ENCODE measurements at places on chromosomes 1 and 21.

DNA sequence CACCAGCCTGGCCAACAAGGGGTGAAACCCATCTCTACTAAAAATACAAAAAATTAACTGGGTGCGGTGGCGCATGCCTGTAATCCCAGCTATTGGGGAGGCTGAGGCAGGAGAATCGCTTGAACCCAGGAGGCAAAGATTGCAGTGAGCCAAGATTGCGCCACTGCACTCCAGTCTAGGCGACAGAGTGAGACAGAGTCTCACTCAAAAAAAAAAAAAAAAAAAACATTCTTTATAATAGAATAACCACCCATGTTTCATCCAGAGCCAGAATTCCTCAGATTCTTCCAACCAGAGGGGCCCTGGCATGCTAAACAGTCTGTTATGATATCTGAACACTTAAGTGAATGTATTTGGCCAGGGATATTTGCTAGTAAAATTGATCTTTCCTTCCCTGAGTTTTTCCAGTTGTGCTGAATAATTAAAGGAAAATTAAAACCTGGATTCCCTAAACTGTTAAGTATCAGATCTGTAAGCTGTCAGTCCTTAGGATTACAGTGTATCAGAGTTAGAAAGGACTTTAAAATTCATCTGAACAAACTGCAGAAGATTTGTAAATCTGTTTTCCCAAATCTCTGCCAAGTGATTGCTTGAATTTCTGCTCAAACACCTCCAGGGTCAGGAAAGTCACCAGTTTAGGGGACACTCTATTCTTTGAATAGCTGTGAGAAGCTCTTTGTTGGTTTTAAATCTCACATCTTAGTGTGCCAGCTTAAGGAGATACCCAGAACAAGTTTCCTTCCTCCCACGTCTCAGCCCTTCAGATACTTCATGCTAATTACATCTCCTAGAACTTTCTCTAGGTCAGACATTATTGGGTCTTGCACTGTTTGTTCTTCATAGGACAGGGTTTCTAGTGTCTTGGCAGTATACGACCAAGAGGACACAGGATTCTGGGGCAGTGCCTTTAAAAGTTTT, 84.6 kb upstream of the BMP8A start:
- no peak for DNase-seq

DNA sequence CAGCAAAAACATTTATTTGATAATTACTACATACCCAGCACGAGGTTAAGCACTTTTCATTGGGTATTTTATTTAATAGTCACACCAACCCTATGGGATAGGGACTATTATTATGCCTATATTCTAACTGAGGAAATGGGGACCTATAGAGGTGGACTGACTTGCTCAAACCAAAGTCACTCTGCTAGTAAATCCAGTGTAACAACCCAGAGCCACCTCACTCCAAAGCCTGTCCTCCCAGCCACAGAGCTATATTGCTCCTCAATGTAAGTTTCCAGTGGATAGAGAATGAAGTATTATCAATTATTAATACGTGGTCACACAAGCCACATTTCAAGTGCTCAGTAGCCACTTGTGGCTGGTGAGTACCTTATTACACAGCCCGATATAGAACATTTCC, 97.5 kb downstream of the RGS2 start:
- no peak for DNase-seq

GRCh38 chr1:34055818-34056217, 109.2 kb downstream of the CSMD2 start:
- no peak for DNase-seq

GRCh38 chr1:119285482-119285881, 83.1 kb upstream of the HAO2 start:
- no peak for DNase-seq

GRCh38 chr1:8879922-8880676, 1.6 kb upstream of the ENO1 start:
- DNase-seq, result peak; percentile 49

DNA sequence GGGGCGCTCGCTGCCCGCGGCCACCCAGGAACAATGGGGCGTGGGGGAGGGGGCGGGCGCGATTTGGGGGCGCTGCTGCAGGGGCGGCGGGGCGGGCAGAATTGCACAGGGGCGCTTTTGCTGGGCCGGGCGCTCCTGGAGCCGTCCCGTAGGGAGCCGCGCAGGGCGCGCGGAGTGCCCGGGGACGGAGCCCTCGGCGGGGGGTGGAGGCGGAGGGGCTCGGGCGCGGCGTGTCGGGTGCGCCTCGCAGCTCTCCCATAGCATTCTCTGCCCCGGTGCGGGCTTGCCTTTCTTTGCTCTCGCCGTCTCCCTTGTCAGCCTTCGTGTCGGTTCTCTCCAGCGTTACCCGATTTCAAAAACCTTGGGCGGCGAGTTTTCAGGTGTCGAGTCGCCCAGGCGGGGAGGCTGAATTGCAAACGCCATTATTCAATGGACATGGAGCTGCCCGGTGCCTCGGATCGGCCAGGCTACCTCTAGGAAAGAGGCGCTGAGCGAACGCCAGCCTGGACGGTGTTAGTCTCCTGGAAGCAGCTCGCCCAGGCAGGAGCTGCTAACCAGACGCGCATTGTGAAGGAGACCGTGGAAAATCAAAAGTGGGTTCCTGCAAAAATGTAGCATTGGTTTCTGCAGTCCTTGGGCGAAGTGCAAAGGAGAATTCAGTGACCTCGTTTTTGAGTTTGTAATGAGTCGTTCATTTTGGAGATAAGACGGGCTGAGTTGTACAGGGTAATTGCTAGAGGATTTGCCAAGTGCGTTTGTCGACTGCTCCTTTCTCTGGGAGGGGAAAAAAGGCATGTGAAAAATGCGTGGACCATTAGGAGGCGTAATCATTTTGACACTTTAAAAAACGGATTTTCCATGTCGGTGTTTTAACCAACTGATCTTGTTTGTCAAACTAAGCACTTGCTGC, 626 bp downstream of the CXADR start:
- no peak for DNase-seq

GRCh38 chr1:3419415-3420204, 34.9 kb upstream of the ARHGEF16 start:
- DNase-seq, result no peak

DNA sequence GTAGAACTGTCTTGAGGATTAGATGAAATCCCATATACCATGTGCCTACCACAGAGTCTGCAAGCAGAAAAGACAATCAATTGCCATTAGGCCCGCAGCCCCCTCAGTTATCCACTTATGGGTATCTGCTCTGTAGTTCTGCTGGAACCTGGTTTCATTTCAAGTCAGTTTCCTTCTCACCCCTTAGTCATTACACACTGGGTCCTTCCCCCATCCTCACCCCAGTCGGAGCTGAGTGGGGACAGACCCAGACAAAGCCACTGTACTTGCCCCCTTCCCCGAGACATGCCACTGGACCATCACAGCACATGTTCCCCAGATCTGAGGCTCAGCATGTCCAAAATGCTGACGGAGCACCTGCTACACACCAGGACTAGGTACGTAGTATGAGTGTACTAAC, 21.2 kb downstream of the PGLYRP3 start:
- no peak for DNase-seq

DNA sequence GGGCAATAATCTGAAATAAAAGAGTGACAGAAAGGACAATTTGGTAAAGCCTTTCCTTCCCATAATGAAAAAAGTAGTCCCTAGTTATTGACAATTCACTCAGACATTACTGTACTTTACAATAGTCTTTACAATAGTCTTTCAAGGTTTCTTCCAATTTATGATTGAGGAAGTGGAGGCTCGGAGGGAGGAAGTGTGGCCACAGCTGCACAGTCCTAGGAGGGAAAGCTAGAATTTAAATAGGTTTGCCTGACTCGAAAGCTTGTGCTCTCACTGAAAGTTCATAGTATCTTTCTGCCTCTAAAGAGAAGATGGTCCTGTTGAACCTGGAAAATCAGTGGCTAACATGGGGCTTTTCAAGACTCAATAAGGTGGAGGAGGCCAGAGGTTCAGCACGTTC, 203.2 kb downstream of the SDCCAG8 start:
- no peak for DNase-seq

DNA sequence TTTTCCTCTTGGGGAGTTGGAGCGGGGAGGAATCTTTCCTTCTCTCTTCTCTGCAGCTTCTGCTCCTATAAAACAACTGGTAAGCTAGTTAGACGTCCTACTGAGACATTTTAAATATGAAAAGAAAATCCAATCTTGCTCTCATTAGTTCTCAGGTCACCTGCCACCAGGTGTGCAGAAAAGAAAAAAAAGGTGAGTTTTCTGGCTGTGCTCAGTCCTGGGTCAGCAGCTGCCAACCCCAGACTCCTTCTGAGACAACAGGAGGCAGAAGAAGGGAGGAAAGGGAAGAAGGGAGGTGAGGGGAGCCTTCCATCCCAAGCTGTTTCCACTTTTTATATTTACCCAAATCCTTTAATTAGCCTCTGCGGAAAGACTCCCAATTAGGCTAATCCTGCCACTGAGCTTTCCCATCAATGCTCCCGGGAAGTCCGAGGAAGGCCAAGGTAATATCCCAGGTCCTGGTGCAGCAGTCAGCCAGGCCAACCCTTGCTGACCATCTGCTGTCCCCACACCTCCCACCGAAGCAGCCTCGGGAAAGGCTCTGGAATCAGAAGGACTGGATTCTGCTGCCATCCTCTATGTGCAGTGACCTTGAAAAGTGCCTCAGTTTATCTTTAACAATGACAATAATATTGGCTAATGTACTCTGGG, 33.4 kb downstream of the GLIS1 start:
- DNase-seq, result no peak

GRCh38 chr1:197269053-197269452, 1.0 kb downstream of the CRB1 start:
- no peak for DNase-seq

DNA sequence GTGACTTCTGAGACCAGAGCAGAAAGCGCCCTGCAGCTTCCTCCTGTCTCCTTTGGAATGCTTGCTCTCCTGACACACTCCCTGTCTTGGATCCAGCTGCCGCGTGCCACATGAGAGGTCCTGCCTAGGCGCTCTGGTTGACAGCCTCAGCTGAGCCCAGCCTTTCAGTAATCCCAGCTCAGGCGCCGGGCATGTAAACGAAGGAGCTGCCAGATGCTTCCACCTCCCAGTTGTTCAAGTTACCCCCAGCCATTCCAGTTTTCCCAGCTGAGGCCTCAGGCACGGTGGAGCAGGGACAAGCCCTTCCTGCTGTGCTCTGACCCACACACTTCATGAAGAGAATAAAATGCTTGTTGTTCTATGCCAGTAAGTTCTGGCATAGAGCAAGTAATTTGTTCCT, 14.3 kb upstream of the CD34 start:
- DNase-seq, result no peak

GRCh38 chr21:28729887-28730286, 262.8 kb downstream of the LTN1 start:
- no peak for DNase-seq

DNA sequence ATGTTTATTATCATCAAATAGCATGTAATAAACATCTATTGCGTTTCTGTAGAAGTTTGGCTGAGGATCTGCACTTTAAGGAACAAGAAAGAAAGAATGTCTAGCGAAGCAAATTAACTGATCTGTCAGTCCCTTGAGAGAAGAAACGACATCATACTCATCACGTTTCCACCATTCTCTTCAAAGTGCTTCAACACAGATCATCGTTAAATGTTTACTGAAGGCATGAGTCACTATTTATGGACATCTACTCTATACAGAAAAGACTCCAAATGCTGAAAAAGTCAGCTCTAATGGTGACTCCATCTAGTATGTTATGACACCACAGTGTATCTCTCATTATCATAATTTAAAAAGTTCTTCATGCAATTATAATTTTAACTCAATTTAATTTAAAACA, 369.1 kb downstream of the RGS7 start:
- no peak for DNase-seq

GRCh38 chr1:32350785-32351398, 11.4 kb downstream of the FAM229A start:
- no peak for DNase-seq

- DNase-seq, result no peak
These were observed 88.1 kb upstream of the HNRNPU start for GRCh38 chr1:244952280-244952933.

GRCh38 chr1:26142159-26142558, 16.7 kb upstream of the FAM110D start:
- no peak for DNase-seq
